ENCODE measurements at places on chromosomes 1 and 21.
A peak's percentile ranks its signal among the peaks of the same experiment; 100 is the strongest.

- no peak for DNase-seq
Observed at GRCh38 chr1:110248746-110249145, 38.6 kb downstream of the KCNC4 start.

DNA sequence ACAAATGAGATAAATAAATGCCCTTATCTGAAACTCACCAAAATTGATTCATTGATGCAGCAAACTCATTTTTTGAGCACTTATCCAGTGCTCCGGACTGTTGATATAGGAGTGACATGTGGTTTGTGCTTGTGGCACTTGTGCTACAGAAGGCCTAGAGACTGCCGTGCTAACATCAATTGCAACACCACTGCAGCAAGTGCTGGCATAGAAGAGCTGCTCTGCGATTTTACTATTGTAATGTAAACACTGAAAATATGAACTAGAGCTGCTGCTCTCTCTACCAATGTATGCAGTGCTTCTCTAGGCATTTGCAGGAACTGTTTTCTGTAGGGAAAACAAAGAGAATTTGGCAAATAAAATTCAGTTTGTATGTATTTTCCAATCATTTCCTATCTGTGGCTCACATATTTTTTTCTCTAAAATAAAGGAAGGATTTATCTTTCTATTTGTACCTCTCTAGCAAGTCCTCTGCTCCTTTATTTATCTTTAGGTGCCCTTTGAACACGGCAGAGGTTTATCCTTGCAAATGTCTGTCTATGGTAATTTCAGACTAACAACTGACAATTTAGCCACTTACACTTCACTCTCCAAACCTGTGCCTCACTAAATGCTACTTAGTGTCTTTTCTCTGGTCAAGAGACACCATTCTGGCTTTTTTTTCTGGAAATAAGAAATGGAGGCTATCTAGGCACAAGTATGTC is 409.5 kb upstream of the ADGRL2 start:
- no peak for DNase-seq

GRCh38 chr1:110672753-110673108 is 2.0 kb downstream of the KCNA3 start:
- DNase-seq = no peak

DNA sequence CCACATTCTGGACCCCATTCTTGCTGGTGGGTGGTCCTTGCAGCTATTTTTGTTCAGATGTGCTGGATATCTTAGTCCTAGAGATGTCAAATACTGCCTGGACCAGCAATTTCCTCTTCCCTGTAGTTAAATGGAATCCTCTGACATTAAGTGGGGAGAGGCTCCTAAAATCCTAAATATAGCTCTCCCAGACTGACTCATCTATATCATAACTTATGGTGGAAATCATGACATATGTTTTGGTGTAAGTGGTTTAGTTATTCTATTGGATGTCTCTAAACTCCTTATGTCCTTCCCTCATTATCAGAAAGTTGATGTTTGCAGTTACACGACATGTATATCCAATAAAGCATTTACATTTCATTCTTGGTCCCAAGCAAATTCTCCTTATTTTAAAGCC is 73.1 kb downstream of the KCNJ6 start:
- no peak for DNase-seq

DNA sequence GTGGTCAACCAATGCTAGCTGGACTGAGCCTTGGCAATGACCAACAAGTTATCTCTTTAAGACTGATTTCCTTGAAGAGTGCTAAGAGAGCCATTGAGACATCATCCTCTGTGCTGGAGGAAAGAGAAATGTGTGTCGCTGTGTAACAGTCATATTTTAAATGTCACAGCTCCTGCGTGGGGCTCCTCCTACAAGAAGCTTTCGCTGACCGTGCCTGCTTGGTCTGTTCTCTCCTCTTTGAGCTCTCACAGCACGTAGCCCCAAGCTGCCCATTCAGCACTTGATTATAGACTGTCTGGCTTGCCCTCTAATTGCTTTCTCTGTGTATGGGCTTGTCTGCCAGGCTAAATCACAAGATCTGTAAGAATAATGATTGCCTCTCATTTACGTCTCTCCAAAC is 221.3 kb downstream of the FOXD2 start:
- DNase-seq = no peak

DNA sequence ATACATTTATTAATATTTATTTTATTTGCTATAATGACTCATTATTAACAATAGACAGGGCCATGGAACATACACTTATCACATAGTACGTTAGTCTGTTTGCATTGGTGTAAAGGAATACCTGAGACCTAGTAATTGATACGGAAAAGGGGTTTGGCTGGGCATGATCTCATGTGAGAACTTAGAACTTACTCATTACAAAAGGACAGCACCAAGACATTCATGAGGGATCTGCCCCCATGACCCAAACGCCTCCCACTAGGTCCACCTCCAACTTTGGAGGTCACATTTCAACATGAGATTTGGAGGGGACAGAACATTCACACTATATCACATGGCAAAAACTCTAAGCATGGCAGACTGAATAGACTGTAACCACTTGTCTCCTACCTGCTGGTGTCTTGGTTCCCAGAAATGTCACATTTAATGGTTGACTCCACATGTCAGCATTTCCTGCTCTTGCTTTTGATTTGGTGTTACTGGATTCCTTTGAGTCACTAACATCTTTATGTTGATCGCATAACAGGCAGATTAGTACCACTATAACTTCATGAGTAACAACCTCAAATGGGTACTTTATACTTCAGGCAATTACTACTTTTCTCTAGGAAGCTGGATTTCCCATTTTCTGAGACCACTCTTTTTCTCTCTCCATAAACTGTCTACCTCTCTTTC is 3.5 kb upstream of the C1orf116 start:
- DNase-seq = no peak

DNA sequence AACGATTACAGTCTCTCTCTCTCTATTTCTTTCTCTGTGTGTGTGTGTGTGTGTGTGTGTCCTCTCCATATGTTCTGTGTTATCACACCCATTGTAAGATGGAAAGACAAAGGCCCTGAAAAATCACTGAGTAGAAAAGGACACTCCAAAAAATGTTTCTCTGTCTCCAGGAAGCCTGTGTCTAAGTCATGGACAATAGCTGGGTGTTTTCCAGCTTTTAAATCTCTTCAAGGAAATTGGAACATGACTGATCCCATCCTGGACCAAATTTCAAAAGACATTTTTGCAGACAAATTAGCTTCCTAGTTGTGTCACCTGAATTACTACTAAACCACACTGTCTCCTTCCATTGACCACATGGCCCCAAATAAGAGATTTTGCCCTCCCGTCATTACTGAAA is 31.0 kb upstream of the LMX1A start:
- DNase-seq = no peak

- no peak for DNase-seq
Observed at GRCh38 chr1:245878585-245878984, 628.5 kb downstream of the SMYD3 start.

- no peak for DNase-seq
Observed at GRCh38 chr1:208202333-208202995, 41.7 kb downstream of the PLXNA2 start.

GRCh38 chr1:51570063-51570710 is 46.7 kb upstream of the OSBPL9 start:
- no peak for DNase-seq

GRCh38 chr21:29477941-29478340 is 179.2 kb downstream of the BACH1 start:
- no peak for DNase-seq

DNA sequence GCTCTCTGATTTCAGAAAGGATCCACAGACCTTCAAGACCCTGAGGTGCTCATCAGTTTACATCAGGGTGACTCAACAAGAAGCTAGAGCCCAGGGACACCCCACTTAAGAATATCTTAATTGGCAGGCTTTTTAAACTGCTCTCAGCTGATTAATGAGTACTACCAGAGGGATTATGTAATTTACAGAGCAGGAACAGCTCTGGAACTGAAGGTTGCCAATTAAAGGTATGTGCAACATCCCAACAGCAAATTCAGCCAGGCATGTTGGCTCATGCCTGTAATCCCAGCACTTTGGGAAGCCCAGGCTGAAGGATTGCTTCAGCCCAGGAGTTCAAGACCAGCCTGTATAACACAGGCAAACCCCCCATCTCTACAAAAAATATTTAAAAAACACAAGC is 295.7 kb downstream of the SETD4 start:
- no peak for DNase-seq

DNA sequence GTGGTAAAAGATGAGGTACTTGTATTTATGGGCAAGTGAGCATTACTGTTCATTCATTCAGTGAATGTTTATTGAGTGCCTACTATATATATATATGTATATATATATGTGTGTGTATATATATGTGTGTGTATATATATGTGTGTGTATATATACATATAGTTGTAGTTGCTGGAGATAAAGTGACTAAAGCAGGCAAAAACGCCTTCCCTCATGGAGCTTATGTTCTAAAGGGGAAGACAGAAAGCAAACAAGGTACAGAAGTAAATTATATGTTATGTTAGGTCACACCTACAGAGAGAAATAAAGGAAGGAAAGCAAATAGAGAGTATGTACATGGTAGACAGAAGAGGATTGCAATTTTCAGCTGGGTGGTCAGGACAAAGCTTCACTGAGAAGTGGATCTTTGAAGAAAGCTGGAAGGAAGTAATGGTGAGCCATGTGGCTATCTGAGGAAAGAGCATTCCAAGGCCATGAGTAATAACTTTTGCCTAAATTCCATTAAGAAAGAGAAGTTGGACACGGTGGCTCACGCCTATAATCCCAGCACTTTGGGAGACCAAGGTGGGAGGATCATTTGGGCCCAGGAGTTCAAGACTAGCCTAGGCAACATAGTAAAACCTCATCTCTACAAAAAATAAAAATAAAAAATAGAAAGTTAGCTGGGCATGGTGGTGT is 33.5 kb upstream of the KLF17 start:
- DNase-seq = peak; percentile 67

DNA sequence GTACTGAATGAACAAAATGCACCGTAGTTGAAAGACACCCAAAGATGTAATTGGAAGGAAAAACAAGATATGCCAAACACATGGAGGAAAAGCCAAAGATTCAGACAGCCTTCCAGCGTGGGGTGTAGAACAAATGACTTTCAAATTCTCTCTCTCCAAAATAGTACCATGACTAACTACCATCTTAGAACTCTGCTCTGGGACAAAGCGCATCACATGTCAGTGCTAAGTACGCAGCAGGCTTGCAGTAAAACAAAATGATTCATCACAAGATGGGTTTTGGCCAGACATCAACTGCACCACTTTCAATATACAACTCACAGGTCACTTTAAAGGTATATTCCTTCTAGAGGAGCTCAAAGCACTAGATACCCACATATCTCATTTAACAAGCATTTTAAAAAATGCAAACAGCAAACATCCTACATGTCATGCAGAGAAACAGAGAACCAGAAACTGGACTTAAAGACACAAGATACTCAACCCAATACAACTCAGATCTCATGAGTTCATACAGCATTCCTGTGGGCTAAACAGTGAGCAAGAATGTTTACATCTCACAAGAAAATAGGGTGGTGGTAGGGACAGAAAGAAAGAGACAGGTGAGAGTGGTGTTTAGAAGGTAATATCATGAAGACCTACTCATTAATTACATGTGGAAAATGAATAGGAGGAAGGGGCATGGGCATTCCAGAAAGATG is 75.7 kb downstream of the BCAR3 start:
- DNase-seq = no peak

All from kidney capillary endothelial cell (primary cell).